ENCODE measurements at places on chromosomes 5 and 9.

GRCh38 chr9:106976772-106977171, 113.8 kb downstream of the ZNF462 start:
- no peak for DNase-seq

DNA sequence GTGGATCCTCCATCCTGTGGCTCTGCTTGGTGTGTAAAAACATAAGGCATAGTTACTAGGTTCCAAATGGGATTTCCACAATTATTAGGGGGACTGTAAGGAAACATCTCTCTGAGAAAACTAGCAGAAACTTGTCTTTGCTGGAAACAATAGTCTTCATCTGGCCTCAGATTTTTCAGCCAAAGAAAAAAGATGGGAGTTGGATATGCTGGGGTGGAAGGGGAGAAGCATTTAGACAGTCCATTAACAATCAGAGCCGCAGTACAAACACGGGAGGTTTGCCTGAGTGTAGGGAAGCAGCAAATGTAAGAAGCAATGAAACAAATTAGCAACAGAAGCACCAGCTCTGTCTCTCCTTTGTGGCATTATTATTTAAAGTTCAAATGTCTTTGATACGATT, 402.7 kb upstream of the ZNF608 start:
- DNase-seq, result no peak

DNA sequence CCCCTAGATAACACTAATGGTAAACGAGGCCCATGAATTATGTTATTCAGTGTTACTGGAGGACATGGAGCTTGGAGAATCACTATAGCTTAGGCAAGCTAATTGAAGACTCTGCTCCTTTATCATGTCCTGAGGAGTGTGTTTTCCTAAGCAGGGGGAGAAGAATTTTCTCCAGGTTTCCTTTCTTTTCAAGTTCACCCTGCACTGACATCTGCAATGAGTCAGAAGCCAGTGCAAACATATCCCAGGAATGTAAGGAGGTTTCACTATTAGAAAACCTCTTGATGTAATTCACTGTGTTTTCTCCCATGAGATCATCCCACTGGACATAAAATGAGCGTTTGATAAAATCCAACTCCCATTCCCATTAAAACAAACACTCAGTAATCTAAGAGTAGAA, 75.6 kb downstream of the DMRT2 start:
- DNase-seq, result no peak

GRCh38 chr5:169695919-169696490, 58.9 kb downstream of the DOCK2 start:
- no peak for DNase-seq

DNA sequence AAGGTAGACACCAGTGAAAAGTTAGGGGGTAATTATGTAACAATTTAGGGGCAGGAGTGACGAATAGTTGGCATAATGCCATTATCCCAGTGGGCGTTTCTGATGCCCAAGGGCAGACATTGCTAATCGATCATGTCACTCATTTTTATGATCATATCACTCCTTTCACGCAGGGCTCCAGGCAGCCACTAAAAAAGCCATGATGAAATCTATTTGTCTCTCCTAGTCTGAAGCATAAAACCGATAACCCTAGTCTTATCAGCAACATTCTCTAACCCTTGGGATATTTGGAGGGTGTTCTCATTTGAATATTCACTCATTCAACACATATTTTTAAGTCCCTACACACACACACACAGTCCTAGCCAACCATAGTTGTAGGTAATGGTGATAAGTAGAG, 114.9 kb downstream of the NMUR2 start:
- DNase-seq, result no peak

GRCh38 chr5:1836891-1837880, 36.0 kb downstream of the NDUFS6 start:
- no peak for DNase-seq

GRCh38 chr5:111697881-111698757, 58.9 kb downstream of the NREP start:
- no peak for DNase-seq

DNA sequence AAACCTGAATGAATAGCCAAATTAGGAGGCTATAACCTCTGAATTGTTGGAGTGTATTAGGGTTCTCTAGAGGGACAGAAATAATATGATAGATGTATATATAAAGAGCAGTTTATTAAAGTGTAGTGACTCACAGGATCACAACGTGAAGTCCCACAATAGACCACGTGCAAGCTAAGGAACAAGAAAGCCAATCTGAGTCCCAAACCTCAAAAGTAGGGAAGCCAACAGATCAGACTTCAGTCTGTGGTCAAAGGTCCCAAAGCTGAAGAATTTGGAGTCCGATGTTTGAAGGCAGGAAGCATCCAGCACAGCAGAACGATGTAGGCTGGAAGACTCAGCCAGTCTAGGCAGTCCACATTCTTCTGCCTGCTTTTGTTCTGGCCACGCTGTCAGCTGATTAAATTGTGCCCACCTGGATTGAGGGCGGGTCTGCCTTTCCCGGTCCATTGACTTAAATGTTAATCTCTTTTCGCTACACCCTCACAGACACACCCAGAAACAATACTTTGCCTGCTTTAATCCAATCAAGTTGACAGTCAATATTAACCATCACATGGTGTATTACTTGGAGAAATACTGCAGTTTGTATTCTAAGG, 550.6 kb downstream of the CDH10 start:
- no peak for DNase-seq

GRCh38 chr5:114952876-114953275, 216.8 kb downstream of the TRIM36 start:
- no peak for DNase-seq

- DNase-seq, result no peak
Measured at GRCh38 chr5:14208071-14209021, 65.2 kb downstream of the TRIO start.

- DNase-seq, result no peak
Measured at GRCh38 chr9:70987986-70988385, 133.4 kb downstream of the TRPM3 start.
